ENCODE measurements at places on chromosomes 4 and X.
A peak's percentile ranks its signal among the peaks of the same experiment; 100 is the strongest.

DNA sequence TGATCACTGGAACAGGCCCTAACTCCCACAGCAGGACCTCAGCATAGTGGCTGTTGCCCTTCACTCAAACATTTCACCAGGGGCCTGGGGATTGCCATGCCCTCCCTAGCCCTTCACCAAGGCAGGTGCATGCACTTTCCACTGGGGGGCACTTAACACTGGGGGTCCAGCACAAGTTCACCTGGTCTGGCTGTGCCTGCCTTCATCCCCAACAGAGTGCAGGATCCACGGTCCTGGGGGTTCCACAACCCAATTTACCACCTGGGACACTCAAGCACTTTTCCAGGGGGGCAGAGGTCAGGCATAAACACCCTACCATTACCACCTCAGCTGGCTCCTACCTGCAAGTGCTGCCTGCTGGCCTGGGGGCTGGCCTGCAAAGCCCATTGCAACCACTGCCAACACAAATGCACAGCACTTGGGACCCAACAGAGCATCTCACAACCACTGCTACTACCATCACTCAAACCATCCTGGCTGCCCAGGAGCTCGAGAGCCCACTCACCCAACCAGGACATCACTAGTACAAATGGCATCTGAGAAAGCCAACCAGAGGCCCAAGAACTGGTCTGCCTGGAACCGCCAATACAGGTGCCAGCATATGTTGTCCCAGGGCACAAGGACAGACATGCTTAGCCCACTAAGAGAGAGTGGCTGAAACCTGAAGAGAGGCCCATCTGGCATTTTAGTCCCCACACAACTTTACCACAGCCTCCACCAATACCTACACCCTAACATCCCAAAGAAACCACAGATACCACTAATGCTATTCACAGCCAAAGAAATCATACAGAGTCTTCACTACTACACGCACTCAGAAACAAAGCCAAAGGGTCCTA, 43.1 kb downstream of the NAT8L start:
- no peak for DNase-seq

DNA sequence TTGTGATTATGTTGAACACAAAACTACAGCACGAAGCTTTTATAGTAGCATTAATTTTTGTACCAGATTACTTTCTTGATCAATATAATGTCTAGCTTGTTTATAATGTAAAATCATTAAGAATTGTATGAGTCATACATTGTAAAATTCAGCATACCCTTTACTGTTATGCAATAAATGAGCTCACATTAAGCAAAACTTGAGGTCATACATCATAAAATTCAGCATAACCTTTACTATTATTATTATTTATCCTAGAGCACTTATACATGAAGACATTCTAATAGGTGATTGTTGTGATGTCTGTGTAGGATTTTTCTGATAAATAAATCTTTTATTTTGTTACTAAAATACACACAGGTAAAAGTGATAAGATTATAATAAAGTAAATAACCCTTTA, 49.4 kb downstream of the DTHD1 start:
- DNase-seq: no peak

DNA sequence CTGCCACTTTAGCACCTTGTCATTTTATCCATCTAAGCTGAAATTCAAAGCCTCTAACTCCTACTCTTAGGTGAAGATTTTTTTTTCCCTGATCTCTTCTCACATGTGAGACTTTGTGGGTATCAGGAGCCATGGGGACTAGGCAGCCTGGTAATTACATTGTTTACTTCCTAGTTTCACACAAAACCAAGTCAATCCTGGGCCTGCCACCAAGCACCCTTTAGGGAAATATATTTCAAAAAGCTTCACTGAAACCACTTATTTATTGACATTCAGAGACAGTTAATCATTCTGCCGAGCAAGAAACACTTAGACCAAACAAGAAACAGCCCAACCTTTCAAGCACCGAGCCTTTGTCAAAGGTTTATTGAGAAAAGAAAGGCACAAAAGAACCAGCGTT, 200.0 kb downstream of the RELL1 start:
- DNase-seq: peak; percentile 47

- DNase-seq: no peak
These were observed 4.8 kb upstream of the DUSP9 start for GRCh38 chrX:153642051-153642654.

DNA sequence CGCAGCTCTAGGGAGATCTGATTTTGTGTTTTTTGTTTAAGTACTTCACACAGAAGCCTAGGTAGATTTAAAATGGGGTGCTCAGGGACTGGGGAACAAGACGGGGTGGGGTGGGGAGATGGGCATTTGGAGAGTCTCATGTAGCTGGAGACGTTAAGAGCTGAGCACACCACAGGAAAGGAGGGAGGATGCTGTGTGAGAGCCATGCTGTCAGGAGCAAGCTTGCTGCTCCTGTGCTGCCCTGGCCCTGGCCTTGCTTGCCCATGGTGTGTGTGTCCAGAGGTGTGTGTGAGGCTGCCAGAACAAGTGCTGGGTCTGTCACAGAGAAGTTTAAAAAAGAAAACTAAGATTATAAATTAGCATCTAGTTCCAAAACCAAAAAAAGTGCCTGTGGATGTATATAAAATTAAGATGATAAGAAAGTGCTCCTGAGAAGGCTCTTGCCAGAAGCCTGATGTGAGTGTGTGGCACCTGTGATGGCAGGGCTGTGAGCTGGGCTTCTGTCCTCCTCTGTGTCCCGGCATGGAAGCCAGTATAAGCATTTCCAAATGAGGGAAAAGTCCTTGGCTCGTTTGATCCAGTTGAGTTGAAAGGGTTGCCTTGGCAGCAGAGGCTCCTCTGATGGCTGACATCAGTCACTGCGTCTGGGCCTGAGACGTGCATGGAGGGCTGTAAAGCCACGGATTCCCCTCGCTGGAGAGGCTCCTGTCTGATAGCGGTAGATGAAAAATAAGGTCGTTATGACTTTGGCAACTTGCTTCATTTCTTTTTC, 63.5 kb downstream of the NELFA start:
- DNase-seq: no peak

DNA sequence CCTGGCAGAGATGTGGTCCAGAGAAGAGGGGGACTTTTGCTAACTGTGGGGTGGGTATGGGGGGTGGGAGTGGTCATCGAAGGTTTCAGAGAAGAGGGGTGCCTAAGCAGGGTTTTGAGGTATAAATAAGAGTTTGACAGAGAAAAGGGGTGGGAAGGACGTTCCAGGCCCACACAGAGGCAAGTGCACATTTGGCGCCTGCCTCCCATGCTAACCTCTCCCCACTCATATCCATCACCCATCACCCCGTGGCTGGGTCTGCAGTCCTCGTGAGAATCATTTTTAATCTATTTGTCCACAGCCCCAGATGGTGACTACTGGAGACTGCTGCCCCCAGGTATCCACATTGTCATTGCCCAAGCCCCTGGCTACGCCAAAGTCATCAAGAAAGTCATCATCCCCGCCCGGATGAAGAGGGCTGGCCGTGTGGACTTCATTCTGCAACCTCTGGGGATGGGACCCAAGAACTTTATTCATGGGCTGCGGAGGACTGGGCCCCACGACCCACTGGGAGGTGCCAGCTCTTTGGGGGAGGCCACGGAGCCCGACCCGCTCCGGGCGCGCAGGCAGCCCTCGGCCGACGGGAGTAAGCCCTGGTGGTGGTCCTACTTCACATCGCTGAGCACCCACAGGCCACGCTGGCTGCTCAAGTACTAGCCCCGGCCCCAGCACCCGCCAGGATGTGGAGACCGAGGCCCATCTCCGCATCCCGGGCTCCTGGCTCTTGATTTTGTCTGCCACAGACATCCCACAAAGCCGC, 26.6 kb downstream of the CPZ start:
- DNase-seq: no peak

DNA sequence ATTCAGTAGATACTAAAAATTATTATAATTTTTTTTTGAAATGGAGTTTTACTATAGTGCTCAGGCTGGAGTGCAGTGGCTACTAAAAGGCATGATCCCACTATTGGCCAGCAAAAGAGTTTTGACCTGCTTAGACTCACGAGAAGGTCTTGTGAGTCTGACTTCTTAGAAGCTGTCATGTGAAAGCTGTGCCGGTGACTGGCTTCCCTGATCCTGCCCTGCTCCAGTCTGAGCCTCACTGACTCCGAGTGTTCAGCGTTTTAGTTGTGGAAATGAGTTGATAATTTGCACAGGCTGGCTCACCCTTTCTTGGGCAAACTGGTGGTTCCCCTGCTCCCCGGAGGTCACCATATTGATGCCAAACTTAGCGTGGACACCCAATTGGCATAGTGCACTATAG, 16.4 kb upstream of the CXCL8 start:
- DNase-seq: peak; percentile 51

DNA sequence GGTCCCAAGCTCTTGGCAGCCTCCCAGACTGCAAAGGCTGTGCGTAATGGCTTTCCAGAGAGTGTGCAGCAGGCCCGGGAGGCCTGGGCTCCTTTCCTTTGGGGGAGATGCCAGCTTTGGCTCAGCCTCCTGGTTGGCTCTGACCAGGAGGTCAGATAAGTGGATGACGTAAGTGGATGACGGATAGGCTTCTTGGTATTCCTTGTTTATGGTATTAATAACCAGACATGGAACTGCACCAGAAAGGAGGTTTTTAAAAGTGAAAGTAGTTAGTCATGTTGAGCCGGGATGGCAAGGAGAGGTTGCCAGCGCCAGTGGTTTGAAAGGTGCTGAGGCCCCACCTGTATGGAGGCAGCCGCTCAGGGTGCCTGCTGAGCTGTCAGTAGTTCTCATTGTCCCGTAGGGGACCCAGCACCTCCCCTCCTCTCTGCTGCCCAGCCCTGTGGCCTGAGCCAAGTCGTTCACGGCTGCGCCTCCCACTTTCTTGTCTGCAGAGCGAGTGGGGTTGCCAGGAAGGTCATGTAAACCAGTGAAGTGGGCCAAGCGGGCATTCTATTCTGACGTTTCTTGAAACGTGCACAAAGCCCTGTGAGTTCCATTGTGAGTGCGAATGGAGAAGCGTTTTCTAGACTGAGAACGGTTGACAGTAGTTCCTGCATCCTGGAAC, 28.7 kb upstream of the STOX2 start:
- DNase-seq: peak; percentile 95

GRCh38 chr4:121370729-121371325, 10.0 kb downstream of the QRFPR start:
- DNase-seq: peak; percentile 55

DNA sequence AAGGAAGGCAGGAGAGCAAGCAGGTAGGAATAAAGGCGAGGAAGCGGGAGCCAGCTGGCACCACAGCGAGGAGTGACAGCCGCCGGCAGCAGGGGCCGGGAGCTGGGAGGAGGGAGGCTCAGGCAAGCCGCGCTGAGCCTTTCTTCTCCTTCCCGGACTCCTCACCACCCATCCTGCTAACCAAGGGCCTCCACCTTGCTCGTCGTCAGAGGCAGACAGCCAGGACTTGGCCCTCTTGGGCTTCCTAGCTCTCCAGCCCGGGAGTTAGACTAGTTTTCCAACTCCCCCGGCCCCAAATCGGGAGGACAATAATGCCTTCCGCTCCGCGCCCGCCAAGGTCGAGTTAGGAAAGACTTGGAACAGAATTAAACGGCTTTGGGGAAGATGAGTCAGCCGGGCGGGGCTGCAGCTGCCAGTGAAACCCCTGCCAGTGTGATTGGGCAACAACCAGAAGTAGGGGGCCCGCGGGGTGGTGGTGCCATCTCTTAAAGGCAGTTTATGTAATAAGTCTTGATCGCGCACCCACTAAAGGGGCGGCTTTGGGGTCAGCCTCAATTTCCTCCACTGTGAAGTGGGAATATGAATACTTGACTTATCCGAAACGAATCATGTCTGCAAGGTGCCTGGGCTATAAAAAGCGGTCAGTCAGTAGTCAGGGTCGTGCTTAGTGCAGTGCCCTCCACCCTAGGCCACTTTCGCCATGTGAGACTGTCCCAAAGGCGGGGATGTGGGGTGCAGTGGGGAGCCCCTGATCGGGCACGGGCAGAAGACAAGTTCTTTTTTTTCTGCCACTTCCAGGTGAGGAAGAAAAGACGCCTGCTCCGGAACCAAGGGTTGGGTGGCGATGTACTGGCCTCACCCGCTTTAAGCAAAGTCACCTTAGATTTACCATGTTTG, 6.7 kb upstream of the HSD17B10 start:
- peak; percentile 33 for DNase-seq

DNA sequence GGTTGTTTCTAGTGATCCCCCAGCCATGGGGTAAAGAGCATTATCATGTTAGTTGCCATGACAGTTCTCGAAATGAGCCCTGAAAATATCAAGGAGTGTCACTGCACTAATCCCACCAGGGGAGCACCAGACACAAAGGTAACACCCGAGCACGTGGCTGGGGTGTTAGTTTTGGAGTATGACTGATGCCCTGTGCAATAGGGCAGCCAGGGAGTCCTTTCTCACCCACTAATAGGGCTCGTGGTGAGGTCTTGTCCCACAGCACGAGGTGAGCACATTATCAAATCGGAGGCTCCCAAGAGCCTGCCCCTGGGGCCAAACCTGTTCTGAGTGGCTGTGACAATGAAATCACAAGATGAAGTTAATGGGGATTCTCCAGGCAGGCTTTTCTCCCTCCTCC, 9.6 kb downstream of the MAMLD1 start:
- DNase-seq: no peak

- no peak for DNase-seq
These were observed 39.3 kb downstream of the SLAIN2 start for GRCh38 chr4:48380583-48381167.

GRCh38 chr4:41022116-41022515, 192.2 kb downstream of the APBB2 start:
- peak; percentile 19 for DNase-seq

GRCh38 chrX:128616933-128617332, 564.7 kb upstream of the ACTRT1 start:
- DNase-seq: peak; percentile 54

DNA sequence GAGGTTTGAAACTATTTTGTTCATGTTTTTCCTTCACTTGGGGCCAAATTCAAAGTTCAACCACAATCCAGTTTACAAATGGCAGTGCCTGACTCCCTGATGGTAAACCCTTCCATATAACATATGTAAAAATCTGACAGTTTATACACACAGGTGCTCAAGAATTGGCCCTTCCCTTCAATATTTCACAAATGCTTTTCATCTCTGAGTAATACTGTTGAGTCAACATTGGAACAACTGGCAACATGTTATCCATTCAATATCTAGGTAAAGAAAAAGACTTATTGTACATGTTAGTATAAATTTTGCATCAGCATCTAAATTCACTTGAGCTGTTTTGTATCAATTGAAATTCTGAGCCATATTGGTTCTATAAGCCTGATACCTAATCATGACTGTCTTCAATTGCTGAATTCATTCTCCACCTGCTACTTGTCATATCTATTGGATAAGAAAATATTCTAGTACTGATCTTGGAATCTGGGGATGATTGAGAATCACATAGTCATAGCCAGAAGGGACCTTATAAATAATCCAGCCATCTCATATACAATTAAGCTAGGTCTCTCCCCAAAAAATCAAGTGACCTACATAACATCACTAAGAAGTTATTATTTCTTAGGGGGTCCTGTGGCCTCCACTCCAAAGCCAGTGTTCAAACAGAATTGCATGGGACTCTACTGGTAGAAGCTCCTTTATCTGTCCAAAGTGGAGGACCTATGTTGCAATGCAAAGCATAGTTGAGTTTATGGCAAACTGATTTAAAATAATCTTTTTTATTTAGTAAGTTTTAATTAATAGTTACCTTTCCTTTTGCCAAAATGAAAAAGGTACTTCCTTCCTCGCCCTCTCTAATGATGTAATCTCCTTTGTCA, 61.9 kb downstream of the PRKG2 start:
- DNase-seq: no peak

Data from kidney tubule cell (primary cell).